ENCODE measurements at places on chromosomes 2 and 18.

GRCh38 chr2:240568678-240569522 lies 616 bp downstream of the RNPEPL1 start:
- H3K27ac ChIP-seq = peak overlapping the region; percentile 92
- peaks cover 50% of the 10 kb centered on the region for H3K4me1 ChIP-seq
- no peaks in the 10 kb centered on the region for H3K27me3 ChIP-seq
- no peaks in the 10 kb centered on the region for H3K36me3 ChIP-seq

DNA sequence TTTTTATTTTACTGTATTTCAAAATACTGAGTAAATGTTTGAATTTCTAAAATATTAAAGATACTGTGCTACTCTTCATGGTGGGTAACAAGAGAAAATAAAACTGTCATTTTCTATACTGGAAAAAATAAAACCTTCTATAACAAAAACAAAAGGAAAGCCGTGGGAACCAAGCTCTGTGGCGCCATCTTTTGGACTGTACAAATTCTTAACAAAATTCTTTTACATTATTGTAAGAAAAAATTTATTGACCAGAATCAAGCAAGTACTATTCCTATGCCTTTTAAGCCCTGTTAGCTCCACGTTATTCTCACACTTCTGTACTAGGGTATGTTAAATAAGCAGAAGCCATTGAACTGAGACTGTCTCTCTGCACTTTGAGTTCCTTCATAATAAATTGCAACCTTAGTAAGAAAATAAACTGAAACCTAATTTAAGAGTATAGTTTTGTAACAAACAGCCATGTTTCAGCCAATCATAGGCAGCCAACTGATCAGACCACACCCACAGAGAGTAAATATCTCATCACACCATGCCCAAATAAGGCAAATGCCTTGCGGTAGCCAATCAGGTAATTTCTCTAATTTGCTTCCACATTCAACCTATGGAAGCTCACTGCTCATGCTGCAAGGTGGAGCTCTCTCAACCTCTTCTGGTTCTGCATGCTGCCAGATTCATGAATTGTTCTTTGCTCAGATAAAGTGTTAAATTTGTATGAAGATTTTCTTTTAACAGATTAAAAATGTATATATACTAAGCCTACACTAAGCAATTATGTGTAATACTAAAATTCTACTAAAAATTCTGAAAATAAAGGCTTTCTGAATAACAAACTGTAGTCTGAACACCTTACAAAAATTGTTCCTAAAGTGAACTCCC lies 42.2 kb downstream of the HIBCH start:
- H3K27ac ChIP-seq = no peak overlapping the region
- no peaks in the 10 kb centered on the region for H3K27me3 ChIP-seq
- no peak overlapping the region for H3K4me3 ChIP-seq
- DNase-seq = no peak
- peaks cover 26% of the 10 kb centered on the region for H3K4me1 ChIP-seq

DNA sequence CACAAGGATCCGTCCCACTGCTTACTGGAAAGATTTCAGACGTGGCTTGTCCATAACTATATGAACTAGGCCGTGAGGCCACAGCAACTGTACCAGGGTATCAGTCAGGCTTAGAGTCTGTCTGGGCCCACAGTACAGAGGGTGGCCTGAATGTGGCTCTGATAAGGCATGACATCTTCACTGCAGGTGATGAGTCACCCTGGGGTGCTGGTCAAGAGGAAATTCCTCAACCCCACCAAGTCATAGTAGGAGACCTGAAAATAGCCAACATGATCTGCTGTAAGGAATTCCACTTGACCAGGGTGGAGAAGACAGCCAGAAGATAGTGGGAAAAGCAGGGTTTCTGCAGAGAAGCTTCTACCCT lies 107.7 kb downstream of the INHBB start:
- no peaks in the 10 kb centered on the region for H3K4me1 ChIP-seq
- H3K4me3 ChIP-seq = no peak overlapping the region
- no peak overlapping the region for H3K27ac ChIP-seq
- no peak for DNase-seq
- H3K27me3 ChIP-seq = no peaks in the 10 kb centered on the region

- DNase-seq = no peak
- no peaks in the 10 kb centered on the region for H3K27me3 ChIP-seq
- no peaks in the 10 kb centered on the region for H3K36me3 ChIP-seq
These were observed 125.0 kb downstream of the CACNB4 start for GRCh38 chr2:151973901-151974199.

DNA sequence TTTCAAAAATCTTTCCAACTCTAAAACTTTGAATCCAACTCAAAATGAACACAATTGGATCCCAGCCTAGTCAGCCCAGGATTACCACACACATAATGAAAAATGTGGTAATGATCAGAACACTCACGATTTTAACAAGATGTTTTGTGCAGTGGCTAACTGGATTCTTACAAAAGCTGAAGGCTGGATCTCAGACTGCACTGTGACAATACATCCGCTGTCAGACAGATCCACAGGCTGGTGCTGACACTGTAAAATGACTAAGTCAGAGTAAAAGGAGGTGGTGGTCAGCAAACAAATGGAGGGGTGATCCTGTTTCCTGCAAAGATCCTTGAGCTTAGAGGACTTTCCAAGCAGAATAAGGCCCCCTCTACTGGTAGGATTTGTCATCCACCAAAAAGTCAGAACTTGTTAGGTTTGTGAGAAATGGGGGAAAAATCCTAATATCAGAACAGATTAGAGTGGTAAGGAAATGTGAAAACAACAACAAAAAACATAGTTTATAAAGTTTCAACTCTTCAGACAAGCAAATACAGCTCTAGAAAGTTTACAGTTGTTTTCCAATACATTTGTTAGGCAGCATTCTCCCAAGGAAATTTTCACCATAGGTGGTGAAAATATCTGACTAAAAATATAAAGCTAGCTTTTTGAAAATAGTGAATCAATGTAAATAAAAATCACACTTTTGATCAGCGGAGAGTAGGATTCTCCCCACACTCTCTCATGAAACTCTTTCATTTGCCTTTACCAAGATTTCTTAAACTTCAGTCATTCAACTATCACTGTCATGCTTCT lies 211.9 kb downstream of the AGPS start:
- H3K4me1 ChIP-seq = no peaks in the 10 kb centered on the region
- H3K27me3 ChIP-seq = no peaks in the 10 kb centered on the region
- H3K27ac ChIP-seq = no peak overlapping the region
- DNase-seq = no peak

- no peaks in the 10 kb centered on the region for H3K27me3 ChIP-seq
- H3K4me1 ChIP-seq = no peaks in the 10 kb centered on the region
- DNase-seq = no peak
- no peaks in the 10 kb centered on the region for H3K36me3 ChIP-seq
- H3K4me3 ChIP-seq = no peak overlapping the region
These were observed 1109.2 kb downstream of the LRP1B start for GRCh38 chr2:141021611-141022010.
